Stimulated activated CD8-positive, alpha-beta memory T cell treated with anti-CD3 and anti-CD28 coated beads, Interleukin-4, amount 100 ng/mL, for 48 hours (primary cell): ENCODE measurements at places on chromosomes 7 and 10.

DNA sequence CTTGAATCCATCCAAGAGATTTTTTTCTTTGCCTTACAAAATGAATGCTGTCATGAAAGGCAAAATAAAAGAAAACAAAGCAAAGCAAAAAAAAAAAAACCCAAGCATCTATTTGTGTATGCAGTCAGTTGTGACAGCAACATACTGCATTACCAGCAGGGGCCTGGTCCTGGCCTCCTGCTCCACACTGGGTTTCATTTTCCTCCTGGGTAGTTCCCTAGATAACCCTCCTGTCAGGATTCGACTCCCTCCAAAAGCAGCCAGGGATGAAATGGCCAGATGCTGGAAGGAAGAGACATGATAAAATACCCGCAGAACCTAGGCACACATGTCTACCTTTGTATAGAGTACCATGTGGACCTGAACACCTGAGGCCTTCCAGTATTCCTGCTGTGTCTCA, 148.6 kb downstream of the NRCAM start:
- DNase-seq: no peak

- DNase-seq: no peak
These were observed 99.6 kb upstream of the ITGB1 start for GRCh38 chr10:33057620-33058019.

DNA sequence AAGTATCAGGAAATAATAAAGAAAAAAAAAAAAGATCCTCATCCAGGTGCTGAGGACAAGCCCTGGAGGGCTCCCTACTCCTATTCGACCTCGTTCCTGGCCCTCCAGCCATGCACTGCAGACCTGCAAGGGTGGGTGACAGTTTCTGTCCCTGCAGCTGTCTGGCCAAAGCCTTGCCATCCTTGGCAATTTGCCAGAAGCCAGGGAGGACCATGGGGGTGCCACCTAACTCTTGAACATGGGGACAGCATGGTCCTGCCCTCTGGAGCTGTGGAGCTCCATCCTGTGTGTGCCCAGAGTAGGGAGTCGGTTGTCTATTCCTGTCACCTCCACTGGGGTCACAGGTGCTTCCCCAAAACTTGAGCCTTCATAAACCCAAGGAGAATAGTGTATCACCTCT, 27.8 kb downstream of the DMBT1 start:
- DNase-seq: no peak

GRCh38 chr10:103967448-103968071, 620 bp downstream of the SLK start:
- DNase-seq: peak; percentile 39

DNA sequence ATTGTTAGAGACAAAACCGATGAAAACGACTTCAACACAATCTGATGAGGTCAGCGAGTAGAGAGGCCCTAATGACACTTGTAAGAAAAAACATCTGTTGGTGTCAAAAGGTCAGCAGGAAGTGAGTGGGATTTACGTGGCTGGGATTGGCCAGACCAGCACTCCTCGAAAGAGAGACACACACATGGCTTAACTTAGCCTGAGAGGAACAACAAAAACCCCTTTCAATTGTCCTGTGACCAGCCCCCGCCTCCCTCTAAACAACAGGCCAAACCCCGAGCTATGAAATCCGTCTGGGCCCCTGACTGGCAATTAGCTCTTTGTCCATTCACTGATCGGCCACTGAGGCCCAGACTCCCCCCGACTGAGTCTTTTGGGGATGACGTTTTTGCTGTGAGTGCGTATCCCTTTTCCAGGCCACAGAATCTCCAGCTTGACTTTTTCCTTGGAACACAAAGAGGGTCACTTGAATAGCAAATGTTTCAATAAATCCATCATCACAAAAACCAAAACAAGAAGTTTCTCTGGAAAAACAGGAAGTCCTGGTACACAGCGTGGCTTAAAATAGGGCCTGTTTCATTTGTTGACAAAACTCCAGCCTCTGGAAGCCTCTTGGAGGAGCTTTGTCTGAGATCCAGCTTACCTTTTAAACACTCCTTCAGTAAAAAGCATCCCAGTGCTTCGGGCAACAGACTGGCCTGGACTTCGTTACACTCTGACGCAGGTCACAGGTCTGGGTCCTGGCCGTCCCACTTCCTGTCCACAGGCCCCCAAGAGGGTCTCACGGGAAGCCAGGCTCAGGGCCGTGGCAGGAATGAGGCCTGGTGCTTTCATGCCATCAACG, 103.0 kb downstream of the CTBP2 start:
- DNase-seq: no peak

- DNase-seq: no peak
These were observed 142.2 kb downstream of the EMX2 start for GRCh38 chr10:117684672-117685211.

DNA sequence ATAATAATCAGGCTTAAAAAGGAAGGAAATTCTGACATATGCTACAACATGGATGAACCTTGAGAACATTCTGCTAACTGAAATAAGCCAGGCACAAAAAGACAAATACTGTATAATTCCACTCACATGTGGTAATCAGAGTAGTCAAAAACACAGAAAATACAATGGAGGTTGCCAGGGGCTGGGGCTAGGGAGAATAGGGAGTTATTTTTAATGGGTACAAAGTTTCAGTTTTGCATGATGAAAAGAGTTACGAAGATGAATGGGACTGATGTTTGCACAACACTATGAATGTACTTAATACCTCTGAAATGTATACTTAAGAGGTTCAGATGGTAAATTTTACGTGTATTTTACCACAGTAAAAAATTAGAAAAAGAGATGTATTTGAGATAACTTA, 145.6 kb downstream of the DOCK4 start:
- no peak for DNase-seq

DNA sequence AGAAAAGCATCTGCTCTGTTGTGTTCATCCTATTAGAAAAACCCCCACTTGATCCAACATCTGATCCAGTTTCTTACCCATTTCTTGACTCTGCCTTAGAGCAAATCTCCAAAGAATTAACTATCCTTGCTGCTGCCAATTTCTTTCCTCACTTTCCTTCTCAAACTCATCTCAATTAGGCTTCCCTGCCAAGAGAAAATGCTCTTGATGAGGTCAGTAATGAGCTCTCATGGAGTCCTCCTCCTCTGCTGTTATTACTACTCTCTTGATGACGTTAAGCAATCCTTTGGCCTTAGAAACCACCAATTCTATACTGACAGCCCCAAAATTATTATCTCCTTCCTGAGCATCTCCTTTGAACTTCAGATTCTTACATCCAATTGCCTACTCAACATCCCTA, 162.0 kb upstream of the FAM13C start:
- no peak for DNase-seq

DNA sequence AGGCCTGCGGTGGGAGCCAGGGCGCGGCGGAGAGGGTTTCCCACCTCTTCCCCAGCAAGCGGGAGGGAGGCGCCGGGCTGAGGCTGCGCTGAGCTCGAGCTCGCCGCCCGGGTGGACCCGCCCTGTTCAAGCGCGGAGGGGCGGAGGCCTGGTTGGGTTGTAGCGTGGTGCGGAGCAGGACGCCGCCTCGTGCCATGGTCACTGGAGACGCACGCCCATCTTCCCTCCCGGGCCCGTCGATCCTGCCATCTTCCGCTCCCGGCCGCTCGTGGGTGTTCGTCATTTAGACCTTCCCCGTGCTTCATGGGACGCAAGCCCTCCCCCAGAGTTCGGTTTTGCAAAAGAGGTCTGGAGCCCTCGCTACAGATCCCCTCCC, 9.3 kb upstream of the EN2 start:
- DNase-seq: no peak

- DNase-seq: no peak
These were observed 108.2 kb downstream of the COL26A1 start for GRCh38 chr7:101470668-101471487.

- no peak for DNase-seq
These were observed 78.7 kb upstream of the ARID5B start for GRCh38 chr10:61822781-61823230.

DNA sequence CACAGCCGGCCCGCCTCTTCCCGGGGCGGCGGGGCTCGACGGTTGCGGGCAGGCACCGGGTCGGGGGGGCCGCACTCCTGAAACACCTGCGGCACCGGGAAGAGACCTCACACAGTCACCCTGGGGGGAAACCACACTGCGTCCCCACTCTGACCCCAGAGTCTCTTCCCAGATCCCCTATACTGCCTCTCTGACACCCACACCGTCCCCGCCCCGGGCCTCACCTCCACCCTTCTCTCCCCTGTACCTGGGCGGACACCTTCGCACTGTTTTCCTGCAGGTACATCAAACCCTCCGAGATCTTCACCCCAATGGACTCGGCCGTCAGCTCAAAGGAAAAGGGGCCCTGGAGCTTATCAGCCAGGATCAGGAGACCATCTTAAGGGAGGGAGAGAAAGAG, 3.4 kb upstream of the GAL3ST4 start:
- no peak for DNase-seq
